Subcutaneous adipose tissue (tissue), 4 donors: ENCODE measurements at places on chromosomes 13 and 19. TPM values are rescaled to one million over a fixed set of nuclear protein-coding genes. Genes with fewer than 3 reads are reported as not detected.

Gene PPFIA3
- total RNA-seq: 5.7 TPM

Gene SIGLEC11
- total RNA-seq: 0.65 TPM

Gene ZNF787
- total RNA-seq: 3.6 TPM

Gene CGB8
- total RNA-seq: not detected

Gene ZNF792
- total RNA-seq: 7.3 TPM

Gene ZNF723
- total RNA-seq: not detected

Gene GPATCH1
- 10.0 TPM for total RNA-seq

Gene ELSPBP1
- not detected for total RNA-seq

Gene PSENEN
- 43.0 TPM for total RNA-seq

Gene TGDS
- 17.5 TPM for total RNA-seq

Gene KIR2DL3
- total RNA-seq: not detected

Gene DNAAF3
- not detected for total RNA-seq

Gene PRODH2
- total RNA-seq: not detected

Gene KLK13
- total RNA-seq: not detected

Gene SPTBN4
- 2.4 TPM for total RNA-seq

Gene CDX2
- total RNA-seq: not detected

Gene ZNF575
- total RNA-seq: not detected

Gene SLC25A41
- not detected for total RNA-seq

Gene ZNF556
- not detected for total RNA-seq

Gene GAS6
- 148 TPM for total RNA-seq

Gene MBD3L5
- total RNA-seq: not detected

Gene SMIM44
- total RNA-seq: not detected

Gene DAPK3
- total RNA-seq: 37.6 TPM

Gene RASA3
- 70.1 TPM for total RNA-seq

Gene TSSK6
- total RNA-seq: 2.2 TPM

Gene GDF15
- 20.6 TPM for total RNA-seq

Gene DHDH
- total RNA-seq: not detected

Gene TYK2
- 63.9 TPM for total RNA-seq

Gene NLRP9
- total RNA-seq: not detected

Gene CYP4F3
- not detected for total RNA-seq

Gene TEX101
- total RNA-seq: not detected

Gene PGLYRP1
- not detected for total RNA-seq

Gene OR10H1
- not detected for total RNA-seq

Gene IGFL3
- not detected for total RNA-seq

Gene MYO9B
- total RNA-seq: 77.2 TPM

Gene ARHGAP33
- total RNA-seq: 5.3 TPM

Gene ZNF71
- 8.4 TPM for total RNA-seq

Gene STOML3
- not detected for total RNA-seq

Gene CYP2A7
- not detected for total RNA-seq

Gene COL5A3
- total RNA-seq: 50.0 TPM

Gene IQCN
- total RNA-seq: 1.3 TPM

Gene GNA15
- total RNA-seq: 5.3 TPM

Gene EXOC3L2
- 0.44 TPM for total RNA-seq

Gene PSG7
- total RNA-seq: not detected

Gene HPN
- 3.8 TPM for total RNA-seq

Gene ZNF418
- total RNA-seq: 4.8 TPM

Gene LSR
- 4.7 TPM for total RNA-seq

Gene B3GNT3
- total RNA-seq: not detected

Gene MAP2K2
- 50.4 TPM for total RNA-seq

Gene KIR2DL1
- not detected for total RNA-seq

Gene C19orf33
- 1.9 TPM for total RNA-seq

Gene SUGT1
- total RNA-seq: 30.6 TPM

Gene GRK1
- total RNA-seq: not detected

Gene UQCRFS1
- 22.4 TPM for total RNA-seq
